ENCODE measurements at places on chromosomes 2 and 18. TPM values are rescaled to one million over a fixed set of nuclear protein-coding genes. Genes with fewer than 3 reads are reported as not detected.

RIT2 gene
- not detected for total RNA-seq

DNA sequence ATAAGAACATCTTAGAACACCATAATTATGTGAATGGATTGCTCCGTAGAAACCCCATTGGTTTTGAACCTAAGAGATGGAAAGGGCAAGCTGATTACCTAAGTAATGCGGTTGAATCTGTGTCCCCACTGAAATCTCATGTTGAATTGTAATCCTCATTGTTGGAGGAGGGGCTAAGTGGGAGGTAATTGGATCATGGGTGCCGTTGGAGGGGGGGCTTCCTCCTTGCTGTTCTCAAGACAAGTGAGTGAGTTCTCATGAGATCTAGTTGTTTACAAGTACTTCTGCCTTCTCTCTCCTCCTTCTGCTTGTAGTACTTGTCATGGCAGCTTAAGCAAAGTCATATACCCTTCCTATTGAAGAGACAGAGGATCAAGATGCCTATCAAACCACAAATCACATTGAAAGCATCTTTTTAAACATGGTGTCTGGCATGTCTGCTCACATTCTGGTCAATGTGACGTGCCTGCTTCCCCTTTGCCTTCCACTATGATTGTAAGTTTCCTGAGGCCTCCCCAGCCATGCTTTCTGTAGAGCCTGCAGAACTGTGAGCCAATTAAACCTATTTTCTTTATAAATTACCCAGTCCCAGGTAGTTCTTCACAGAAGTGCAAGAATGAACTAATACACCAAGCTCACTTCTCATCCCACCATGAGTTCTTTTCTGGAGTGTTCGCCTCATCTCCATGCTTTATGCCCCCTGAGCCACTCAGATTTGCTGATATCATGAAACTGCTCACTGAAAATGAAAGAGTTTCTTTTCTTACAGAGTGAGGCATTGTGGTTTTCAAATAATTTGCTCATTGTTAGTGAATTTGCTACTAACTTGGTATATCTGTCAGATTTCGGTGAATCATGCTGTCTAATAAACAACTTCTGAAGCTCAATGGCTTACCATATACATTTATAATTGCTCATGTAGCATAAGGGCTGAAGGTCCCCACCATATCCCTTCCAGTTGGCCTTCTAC lies 23.6 kb downstream of the KCNE4 start:
- H3K27me3 ChIP-seq = no peaks in the 10 kb centered on the region
- no peak overlapping the region for H3K27ac ChIP-seq
- no peak overlapping the region for H3K4me3 ChIP-seq
- H3K4me1 ChIP-seq = no peaks in the 10 kb centered on the region
- DNase-seq = no peak

DNA sequence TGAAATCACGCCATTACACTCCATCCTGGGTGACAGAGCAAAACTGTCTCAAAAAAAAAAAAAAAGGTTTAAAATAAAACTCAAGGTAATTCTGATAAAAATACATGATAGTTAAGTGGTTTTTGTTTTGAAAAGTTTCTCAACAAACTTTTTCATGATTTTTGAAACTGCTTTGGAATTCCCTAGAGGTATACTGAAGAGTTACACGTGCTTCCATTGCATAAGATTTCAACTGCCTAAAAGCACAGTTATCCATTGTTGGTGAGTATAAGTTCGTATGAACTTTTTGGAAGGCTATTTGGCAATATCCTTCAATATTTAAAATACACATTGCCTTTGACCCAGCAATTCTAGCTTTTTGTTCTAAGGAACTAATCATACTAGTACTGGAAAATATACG lies 74.9 kb downstream of the USP34 start:
- no peak overlapping the region for H3K4me3 ChIP-seq
- H3K27ac ChIP-seq = no peak overlapping the region
- no peaks in the 10 kb centered on the region for H3K27me3 ChIP-seq
- no peaks in the 10 kb centered on the region for H3K4me1 ChIP-seq
- no peak for DNase-seq

SPDYA gene
- 3.2 TPM for total RNA-seq

- no peaks in the 10 kb centered on the region for H3K4me1 ChIP-seq
- no peaks in the 10 kb centered on the region for H3K27me3 ChIP-seq
- no peak overlapping the region for H3K27ac ChIP-seq
- no peaks in the 10 kb centered on the region for H3K36me3 ChIP-seq
- no peak overlapping the region for H3K4me3 ChIP-seq
Measured at GRCh38 chr2:225454412-225454811, 54.9 kb downstream of the NYAP2 start.

DNA sequence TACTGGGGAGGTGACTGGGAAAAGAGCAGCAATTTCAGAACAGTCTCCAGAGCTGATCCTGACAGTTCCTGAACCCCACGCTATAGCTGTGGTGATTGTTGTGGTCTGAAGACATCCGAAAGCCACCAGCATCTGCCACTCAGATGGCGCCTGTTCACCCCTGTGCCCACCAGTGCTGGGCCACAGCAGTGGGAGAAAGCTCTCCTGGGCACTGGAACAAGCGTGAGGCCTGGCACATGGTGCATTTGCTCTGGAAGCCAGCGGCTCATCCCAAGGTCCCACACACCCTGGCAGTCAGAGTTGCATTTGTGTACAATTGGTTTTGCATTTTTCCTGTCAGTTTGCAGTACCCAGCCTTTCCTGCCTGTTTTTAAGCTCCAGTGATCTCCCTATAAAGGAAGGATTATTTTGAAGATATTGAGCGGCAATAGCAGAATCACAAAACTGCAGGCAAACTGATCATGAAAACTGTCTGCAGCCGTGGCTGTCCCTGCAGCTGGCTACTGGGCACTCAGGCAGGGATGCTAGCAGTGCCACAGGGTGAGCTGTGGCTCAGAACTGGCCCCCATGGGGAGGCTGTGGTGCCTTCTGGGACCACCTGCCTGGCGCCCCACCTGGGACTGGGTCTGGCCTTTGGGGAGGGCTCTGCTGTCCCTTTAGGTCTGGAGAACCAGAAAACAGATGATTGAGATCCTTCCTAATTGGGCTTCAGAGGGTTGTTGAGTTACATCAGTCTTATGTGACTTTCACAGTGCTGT lies 30.1 kb downstream of the IMPA2 start:
- no peaks in the 10 kb centered on the region for H3K4me1 ChIP-seq
- H3K27me3 ChIP-seq = no peaks in the 10 kb centered on the region
- no peak overlapping the region for H3K4me3 ChIP-seq
- no peak for DNase-seq
- no peaks in the 10 kb centered on the region for H3K36me3 ChIP-seq
- peak overlapping the region; percentile 51 for H3K27ac ChIP-seq

- no peak overlapping the region for H3K4me3 ChIP-seq
- no peaks in the 10 kb centered on the region for H3K4me1 ChIP-seq
- H3K36me3 ChIP-seq = no peaks in the 10 kb centered on the region
Measured at GRCh38 chr2:198309673-198310280, 505.4 kb downstream of the PLCL1 start.

GALNT3 gene
- 0.29 TPM for total RNA-seq

- H3K27ac ChIP-seq = no peak overlapping the region
- no peak overlapping the region for H3K4me3 ChIP-seq
- peak; percentile 81 for DNase-seq
- H3K4me1 ChIP-seq = no peaks in the 10 kb centered on the region
- no peaks in the 10 kb centered on the region for H3K36me3 ChIP-seq
- H3K27me3 ChIP-seq = no peaks in the 10 kb centered on the region
Measured at GRCh38 chr18:3129053-3129864, 90.5 kb downstream of the MYOM1 start.

SLC8A1 gene
- total RNA-seq = 154 TPM

SCG2 gene
- total RNA-seq = not detected

CDCA7 gene
- total RNA-seq = 8.6 TPM

SLC14A1 gene
- total RNA-seq = 26.0 TPM

DNA sequence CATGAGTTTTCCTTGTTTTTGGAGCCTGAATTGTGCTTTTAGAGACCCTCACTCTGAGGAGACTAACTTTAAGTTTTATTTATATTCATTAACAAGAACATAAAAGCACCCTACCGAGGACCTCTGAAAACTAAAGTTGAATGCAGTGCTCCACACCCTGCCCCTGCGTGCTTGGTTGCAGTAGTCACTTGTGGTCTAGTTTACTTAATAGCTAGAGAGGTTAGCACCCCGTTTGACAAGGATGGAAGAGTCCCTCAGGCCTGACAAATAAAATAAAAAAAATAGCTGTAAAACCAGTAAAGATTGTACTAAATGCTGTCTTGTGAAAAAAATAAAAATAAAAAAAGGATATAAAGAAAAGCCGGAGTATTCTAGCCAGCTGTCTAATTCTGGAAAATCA lies 395.2 kb downstream of the MTX2 start:
- no peak overlapping the region for H3K4me3 ChIP-seq
- no peaks in the 10 kb centered on the region for H3K4me1 ChIP-seq
- no peaks in the 10 kb centered on the region for H3K27me3 ChIP-seq
- no peaks in the 10 kb centered on the region for H3K36me3 ChIP-seq
- no peak for DNase-seq

DNA sequence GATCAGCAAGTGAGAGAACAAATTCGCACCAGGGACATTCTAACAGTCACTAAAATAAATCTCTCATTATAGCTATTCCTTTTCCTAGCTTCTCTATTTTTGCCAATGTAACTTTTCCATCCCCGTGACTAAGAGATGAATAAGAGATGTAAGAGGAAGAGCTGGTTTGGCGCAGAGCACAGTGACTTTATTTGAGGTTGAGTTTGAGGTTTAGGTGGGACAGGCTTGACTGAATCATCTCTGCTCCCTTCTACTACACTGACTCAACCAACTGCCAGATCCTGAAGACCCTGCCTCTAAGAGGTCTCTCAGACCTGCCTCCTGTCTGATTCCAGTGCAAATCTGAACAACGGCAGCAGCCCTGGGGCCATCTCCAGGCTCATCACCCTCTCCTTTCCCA lies 28.0 kb downstream of the RFX8 start:
- no peak for DNase-seq
- no peaks in the 10 kb centered on the region for H3K4me1 ChIP-seq
- H3K4me3 ChIP-seq = no peak overlapping the region
- no peaks in the 10 kb centered on the region for H3K36me3 ChIP-seq

GRCh38 chr18:6954501-6954900 lies 163.1 kb downstream of the LAMA1 start:
- no peaks in the 10 kb centered on the region for H3K27me3 ChIP-seq
- H3K4me3 ChIP-seq = no peak overlapping the region
- no peaks in the 10 kb centered on the region for H3K36me3 ChIP-seq
- DNase-seq = no peak

KCNK3 gene
- total RNA-seq = 7.8 TPM
